ENCODE measurements at places on chromosomes 4 and X. TPM values are rescaled to one million over a fixed set of nuclear protein-coding genes. Genes with fewer than 3 reads are reported as not detected.

DNA sequence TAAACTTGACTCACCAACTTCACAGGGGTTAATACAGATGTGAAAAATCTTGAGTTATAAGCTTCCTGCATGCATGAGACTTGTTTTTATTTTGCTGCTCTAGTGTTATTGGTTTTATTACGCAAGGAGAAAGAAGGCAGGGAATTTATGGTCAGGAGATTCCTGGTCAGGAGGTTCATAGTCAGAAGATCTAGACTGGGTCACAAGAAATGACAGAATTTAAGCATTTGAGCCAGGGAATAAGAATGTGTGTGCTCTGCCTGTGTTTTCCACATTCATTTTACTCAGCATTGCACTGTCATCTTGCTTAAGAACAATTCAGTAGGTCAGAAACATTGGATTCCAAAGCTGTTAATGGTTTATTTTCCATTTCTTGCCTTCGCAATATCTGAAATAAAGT is 2522.1 kb downstream of the ARAP2 start:
- no peaks in the 10 kb centered on the region for H3K36me3 ChIP-seq
- no peaks in the 10 kb centered on the region for H3K4me1 ChIP-seq
- H3K27me3 ChIP-seq: no peaks in the 10 kb centered on the region
- H3K4me3 ChIP-seq: peak overlapping the region; percentile 5

GRCh38 chrX:114841051-114841450 is 176.4 kb downstream of the IL13RA2 start:
- H3K27me3 ChIP-seq: no peaks in the 10 kb centered on the region
- H3K27ac ChIP-seq: no peak overlapping the region
- no peak for DNase-seq
- H3K4me1 ChIP-seq: no peaks in the 10 kb centered on the region
- no peak overlapping the region for H3K4me3 ChIP-seq

- H3K36me3 ChIP-seq: no peaks in the 10 kb centered on the region
- H3K4me1 ChIP-seq: peaks cover 26% of the 10 kb centered on the region
- peak overlapping the region; percentile 95 for H3K27ac ChIP-seq
- no peaks in the 10 kb centered on the region for H3K27me3 ChIP-seq
These were observed 893 bp downstream of the RLIM start for GRCh38 chrX:74613370-74614092.

DNA sequence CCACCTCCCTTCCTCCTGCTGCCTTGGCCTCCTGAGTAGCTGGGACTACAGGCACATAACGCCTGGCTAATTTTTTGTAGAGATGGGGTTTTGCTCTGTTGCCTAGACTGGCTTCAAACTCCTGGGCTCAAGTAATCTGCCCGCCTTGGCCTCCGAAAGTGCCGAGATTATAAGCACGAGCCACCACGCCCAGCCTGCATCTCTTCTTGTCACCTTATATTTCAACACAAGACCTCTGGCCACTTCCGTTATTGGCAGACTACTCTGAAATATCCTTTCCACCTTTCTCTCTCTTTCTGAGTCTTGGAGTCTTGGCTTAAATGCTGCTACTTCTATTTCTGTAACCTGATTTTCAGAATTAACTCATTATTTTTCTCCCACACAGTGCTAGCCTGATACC is 5.6 kb downstream of the KIAA0232 start:
- H3K36me3 ChIP-seq: peaks cover 7% of the 10 kb centered on the region
- H3K27me3 ChIP-seq: no peaks in the 10 kb centered on the region
- peak overlapping the region; percentile 10 for H3K27ac ChIP-seq
- H3K4me1 ChIP-seq: peaks cover 91% of the 10 kb centered on the region
- no peak for DNase-seq
- no peak overlapping the region for H3K4me3 ChIP-seq

DNA sequence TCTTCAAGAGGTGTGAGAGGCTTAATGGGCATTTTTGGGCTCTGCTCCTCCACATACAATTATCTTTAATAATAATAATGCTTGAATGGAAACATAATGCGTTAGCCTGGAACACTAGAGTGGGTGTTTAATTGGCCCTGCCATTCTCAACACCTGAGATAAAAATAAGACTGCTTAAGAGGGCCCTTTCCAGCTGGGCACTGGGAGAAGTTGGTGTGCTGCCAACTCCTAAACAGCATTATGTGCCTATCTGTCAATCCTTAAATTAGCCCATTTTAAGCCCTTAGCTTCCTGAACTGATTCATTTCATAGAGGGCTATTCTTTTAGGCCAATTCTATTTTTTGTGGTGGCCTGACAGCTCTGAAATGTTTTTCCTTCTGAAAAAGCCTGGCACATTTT is 211.1 kb upstream of the ZIC3 start:
- no peak for DNase-seq
- H3K36me3 ChIP-seq: no peaks in the 10 kb centered on the region
- H3K4me3 ChIP-seq: no peak overlapping the region

Gene IGFBP7
- total RNA-seq: 698 TPM
